ENCODE measurements at places on chromosomes 13 and 19.
A peak's percentile ranks its signal among the peaks of the same experiment; 100 is the strongest.

DNA sequence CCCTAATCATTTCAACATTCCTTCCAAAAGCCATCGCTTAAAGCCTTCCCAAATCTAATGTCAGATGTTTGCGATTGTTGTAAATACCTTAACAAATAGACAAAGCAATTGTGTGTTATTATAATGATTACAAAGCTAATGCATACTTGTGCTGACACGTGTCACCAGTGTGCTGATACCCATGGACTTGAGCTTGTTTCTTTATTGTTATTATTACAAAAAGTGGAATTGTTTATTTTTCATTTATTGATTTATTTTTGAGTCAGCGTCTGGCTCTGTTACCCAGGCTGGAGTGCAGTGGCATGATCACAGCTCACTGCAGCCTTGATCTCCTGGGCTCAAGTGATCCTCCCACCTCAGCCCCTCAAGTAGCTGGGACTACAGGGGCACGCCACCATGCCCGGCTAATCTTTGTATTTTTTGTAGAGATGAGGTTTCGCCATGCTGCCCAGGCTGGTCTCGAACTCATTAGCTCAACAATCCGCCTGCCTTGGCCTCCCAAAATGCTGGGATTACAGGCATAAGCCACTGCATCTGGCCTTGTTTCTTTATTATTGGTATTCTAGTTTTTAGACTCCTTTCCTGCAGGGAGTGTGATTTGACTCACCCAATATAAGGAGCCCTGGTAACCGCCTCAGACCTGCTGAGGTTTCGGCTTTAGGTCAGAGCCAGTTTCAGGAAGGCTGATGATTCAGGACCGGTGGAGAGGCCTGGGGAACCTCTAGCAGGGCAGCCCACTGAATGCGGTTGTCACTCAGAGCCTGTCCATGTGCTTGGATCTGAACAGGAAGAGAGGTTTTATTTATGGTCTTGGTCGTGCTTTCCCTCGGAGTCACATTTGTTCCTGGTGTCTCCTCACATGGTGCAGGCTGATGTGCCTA, 2.1 kb upstream of the FBXO17 start:
- peak; percentile 96 for DNase-seq

GRCh38 chr13:79915114-79915811, 425.7 kb downstream of the SPRY2 start:
- no peak for DNase-seq

DNA sequence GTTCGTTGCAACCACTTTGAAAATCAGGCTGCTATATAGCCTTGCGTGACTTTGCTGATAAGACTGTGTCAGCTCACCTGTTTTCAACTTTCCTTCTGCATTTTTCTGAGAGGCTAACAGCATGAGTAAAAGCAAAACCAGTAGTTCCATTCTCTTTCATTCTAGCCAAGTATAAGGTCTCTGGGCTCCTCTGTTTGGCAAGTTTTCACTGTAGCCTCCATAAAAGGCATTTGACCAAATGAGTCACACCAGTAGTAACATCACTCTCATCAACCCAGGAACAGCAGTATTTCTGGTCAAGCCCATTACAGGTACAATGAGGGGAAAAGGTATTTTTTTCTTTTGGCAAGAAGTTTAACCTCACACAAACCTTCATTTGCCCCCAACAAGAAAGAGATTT, 1149.8 kb upstream of the MIR17HG start:
- no peak for DNase-seq

DNA sequence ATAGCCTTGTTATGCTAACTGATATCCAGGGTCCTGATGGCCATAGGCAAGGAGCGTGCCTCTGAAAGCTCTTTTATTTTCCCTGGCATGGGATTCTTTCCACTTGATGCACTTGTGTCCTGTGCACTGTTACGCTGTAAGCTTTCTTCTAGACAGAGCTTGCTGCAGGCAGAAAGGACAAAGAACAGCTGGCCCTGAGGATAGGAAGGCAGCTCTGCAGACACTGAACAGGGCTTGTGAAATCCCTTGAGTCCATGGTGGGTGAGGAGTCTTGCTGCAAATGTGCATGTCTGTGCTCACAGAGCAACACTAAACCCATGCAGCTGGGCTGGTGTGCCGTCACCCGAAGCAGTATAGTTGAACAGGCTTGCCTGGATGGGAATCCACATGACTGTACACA, 126.6 kb downstream of the AKAP11 start:
- DNase-seq = no peak

GRCh38 chr13:44128552-44129001, 245.0 kb upstream of the SERP2 start:
- no peak for DNase-seq

DNA sequence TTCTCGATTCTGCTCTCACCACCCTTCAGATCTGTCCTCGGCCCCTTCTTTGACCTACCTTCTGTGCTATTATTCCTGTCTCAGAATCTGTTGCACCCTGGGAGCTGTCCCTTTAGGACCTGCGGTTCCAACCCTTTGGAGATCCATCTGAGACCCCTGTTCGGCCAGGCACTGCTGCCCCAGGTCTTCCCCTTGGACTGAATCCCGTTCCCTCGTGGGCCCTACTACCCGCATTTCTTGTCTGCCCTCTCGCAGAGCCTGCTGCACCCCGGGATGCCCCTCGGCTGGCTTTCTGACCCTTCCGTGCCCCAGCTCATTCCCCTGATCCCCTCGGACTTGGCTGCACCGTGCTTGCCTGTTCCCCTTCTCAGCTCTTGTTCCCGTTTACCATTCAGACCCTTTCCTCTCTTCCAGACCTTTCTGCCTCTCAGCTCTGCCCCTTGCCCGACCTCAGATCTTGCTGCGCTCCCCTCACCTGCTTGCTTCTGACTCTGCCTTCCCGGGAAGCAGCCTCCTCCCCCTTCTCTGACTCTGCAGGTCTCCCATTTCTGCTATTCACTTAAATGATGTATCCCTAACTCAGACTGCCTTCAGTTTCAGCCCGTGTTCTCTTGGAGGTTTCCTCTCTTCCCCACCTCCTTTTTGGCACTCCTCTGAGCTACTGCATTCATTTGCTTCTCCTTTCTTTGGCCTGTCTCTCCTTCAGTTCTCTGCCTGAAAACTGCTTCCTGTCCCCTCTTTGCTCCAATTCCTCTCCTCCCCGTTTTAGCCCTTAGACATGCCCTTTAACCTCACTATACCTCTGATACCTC, 1.1 kb downstream of the ARHGAP35 start:
- no peak for DNase-seq

DNA sequence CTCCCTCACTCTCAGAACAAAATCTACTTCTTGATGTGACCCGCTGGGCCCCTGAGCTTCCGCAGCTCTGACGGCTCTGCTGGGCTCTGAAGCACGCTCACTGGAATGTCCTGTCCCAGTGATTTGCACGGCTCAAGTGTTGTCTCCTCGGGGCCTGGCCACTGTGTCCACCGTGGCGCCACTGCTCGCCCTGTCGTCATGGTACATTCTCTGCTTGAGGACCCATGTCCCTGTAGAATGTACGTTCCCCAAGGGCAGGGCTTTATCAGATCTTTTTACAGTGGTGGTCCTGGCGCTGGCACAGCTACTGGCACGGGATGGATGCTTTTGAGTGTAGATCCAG, 12.1 kb downstream of the KLHL26 start:
- no peak for DNase-seq

- peak; percentile 50 for DNase-seq
Observed at GRCh38 chr13:49240017-49240416, 7.7 kb upstream of the CDADC1 start.

GRCh38 chr19:29741776-29742175, 26.7 kb upstream of the C19orf12 start:
- no peak for DNase-seq

- no peak for DNase-seq
Observed at GRCh38 chr19:39483141-39483540, 2.5 kb downstream of the TIMM50 start.

GRCh38 chr19:32581705-32582179, 752 bp downstream of the PDCD5 start:
- no peak for DNase-seq

GRCh38 chr19:42420055-42420544, 7.1 kb downstream of the LIPE start:
- peak; percentile 78 for DNase-seq

DNA sequence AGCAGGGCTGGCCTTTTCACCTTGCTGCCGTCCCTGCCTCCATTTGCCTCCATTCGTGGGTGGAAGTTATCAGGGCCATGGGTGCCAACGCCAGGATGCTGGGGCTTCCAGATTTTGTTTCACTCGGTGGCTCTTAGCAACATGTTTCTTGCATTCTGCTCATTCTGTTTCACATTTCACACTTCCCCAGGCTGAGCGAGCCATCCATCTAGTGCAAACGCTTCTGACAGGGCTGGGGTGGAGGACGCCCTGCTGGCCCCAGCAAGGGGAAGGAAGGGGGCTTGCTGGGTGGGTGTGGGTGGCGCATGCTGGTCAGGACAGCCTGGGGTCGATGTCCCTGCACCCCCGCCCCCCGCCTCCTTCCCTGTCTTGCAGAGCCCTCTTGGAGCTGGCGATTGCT, 165.2 kb downstream of the URI1 start:
- DNase-seq = no peak

DNA sequence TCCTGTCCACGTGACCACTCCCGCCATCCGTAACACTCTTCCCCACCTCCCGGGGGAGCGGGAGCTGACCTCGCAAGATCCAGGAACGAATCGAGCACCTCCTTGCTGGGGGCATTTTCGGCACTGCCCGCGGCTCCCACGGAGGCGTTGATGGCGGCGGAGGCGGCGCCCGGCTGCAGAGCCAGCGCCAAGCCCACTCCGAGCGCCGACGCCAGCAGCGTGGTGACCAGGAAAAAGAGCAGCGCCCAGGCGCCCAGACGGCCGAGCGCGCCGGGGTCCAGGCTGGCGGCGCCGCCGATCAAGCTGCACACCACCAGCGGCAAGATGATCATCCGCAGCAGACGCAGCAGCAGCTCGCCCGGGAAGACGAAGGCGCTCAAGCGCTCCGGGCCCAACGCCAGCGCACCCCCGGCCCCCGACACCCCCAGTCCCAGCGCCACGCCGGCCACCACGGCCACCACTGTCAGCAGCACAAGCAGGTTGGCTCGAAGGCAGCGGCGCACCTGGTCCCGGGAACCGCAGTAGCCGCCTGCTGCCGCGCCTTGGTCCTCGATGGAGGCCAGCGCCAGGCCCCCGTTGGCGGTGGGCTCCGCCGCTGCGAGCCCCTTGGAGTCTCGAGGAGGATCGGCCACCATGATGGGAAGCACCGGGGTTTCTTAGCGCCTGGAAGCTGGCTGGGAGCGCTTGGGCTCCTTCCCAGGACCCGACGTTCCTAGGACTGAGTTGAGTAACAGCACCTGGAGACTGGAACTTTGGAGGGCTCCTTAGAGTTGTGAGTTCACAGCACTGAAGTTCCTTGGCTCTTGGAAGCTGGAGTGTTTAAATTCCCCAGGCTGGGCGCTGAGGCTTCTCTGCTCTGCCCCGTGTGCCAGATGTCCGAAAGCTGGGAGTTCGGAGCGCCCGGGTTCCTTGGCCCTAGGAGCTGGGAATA, 798 bp downstream of the SLC1A5 start:
- peak; percentile 42 for DNase-seq

DNA sequence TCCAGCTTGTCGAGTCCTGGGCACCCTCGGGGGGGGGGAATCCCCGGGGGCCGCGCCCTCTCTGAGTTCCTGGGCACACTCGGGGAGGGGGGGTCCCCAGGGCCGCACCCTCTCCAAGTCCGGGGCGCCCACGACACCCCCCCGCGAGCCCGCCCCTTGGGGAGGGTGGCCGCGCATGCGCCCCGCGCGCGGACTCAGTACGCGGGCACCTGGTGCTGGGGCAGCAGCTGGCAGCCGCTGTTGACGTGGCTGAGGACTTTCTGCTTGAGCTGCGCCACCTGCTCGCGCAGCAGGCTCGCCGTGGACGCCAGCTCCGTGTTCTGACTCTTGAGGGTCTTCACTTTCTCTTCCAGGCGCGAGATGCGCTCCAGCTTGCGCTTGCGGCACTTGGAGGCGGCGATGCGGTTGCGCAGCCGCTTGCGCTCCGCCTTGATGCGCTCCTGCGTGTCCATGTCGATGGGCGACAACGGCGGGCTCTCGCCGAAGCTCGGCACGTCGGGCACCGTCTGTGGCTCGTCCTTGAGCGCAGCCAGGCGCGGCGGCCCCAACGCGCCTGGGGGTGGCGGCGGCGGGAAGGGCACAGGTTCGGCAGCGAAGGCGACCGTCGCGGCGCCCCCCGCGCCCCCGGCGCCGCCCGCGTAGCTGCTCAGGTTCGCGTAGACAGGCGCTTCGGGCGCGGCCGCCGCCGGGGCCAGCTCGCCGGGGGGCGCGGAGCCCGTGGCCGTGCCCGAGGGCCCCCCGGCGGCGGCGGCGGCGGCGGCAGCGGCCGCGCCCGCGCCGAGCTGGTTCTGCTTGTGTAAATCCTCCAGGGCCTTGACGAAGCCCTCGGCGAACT, 958 bp downstream of the JUND start:
- peak; percentile 75 for DNase-seq

- no peak for DNase-seq
Observed at GRCh38 chr13:47546391-47547225, 454.5 kb downstream of the SUCLA2 start.

- DNase-seq = no peak
Observed at GRCh38 chr13:95260031-95260525, 41.2 kb downstream of the ABCC4 start.

DNA sequence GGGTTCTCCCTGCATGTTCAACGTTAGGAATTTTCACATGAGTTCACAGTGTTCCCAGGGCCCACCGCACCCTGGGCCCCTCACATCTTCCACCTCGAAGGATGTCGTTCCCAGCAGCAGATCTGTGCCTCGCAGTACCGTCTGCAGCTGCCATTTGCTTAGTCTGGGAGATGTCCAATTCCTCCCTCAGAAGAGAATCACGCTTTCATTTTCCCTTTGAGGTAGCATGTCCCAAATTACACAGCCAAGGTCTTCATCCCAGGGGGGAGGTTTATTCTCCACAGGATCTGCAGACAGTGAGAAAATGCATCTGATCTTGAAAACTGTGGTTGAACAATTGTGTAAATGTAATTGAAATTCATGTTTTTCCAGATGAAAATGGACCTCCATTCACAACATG, 150.2 kb downstream of the DCT start:
- no peak for DNase-seq

GRCh38 chr13:107020393-107020792, 452.5 kb upstream of the ARGLU1 start:
- no peak for DNase-seq

- no peak for DNase-seq
Observed at GRCh38 chr13:83423861-83424260, 458.4 kb downstream of the SLITRK1 start.

GRCh38 chr13:39269004-39269403, 230.7 kb downstream of the NHLRC3 start:
- DNase-seq = no peak

DNA sequence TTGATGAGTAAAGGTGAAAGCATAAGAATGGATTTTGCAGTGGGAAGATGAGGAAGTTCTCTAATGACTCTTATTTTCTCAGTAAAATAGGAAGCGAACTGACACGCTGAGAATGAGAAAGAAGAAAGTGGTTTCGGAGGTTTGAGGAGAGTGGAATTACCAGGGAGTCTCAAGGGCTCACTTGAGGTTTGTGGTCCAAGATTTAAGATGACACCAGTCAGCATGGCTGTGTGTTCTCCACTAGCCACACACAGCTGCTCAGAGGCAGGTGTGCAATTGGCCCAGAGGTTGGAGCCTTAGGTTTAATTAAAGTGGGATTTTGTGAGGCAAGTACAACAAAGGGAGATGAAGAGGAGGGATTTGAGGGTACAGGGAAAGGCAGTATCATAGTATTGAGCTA, 99.6 kb upstream of the NBEA start:
- DNase-seq = no peak

GRCh38 chr13:81795710-81796109, 1454.8 kb upstream of the SPRY2 start:
- DNase-seq = no peak
